Head of caudate nucleus (tissue), 42 donors: ENCODE measurements at places on chromosomes 6 and 20.

- DNase-seq = no peak
These were observed 3.7 kb downstream of the TNXB start for GRCh38 chr6:32105433-32105832.

GRCh38 chr6:125791151-125791819, 525 bp downstream of the NCOA7 start:
- DNase-seq = peak; percentile 78

DNA sequence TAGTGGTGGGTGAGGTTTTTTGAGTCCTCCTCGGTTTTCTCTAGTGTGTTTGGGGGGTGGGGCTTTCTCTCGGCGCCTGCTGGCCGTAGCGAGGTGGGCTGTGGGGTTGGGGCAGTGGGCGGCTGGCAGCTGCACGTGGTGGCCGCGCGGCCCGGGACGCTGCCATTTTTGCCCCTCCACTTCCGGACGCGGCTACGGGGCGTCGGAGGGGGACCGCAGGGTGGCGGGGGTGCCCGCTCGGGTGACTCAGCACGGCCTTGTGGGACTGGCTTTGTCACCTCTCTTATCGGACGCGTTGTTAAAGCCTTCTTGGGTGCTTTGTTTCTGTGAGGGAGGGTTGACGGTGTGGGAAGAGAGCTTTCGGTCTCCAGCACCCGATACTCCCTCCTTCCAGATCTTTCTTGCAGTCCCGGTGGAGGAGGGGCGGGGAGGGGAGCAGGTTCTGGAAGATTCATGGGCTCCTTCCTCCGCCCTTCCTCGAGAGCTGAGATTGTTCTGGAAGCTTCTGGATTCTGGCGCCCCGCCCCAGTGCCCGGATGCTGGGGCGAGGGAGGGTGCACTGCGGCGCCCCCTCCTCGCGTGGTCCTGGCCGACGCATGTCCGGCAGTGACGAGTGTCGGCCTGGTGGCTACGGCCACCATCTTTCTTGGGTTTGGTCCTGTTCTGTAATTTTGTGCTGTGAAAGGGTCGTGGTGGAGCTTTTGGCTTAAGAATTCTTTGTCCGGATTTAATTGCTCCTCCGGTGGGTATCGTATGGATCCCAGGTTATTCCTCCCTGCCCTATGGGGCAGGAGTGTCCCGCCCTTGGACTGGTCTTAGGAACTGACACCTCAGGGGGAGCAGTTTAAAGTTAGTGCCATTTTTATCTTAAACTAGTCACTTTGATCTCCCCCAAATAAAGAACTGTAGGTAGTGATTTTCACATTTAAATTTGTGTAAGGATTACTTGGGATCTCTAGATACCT, 719 bp downstream of the HSP90AB1 start:
- DNase-seq = peak; percentile 80

DNA sequence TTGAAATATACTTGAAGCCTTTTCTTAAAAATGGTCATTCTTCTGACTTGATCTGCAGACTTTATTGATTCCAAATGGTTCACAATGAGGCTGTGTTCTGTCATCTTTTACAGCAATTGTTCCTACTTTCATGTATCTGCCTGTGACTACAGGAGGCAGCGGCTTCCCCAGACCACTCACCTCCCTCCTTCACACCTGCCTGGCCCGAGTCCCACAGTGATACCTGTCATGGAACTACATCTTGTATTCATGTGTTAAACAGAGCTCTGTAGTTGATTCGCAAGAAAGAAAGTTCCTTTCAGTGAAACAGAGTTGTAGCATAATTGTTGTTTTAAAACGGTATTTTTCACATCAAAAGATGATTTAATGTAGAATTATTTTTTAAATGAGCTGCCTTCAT, 673.5 kb upstream of the AGPAT4 start:
- DNase-seq = no peak

GRCh38 chr20:32509639-32510066, 75.5 kb downstream of the NOL4L start:
- no peak for DNase-seq

DNA sequence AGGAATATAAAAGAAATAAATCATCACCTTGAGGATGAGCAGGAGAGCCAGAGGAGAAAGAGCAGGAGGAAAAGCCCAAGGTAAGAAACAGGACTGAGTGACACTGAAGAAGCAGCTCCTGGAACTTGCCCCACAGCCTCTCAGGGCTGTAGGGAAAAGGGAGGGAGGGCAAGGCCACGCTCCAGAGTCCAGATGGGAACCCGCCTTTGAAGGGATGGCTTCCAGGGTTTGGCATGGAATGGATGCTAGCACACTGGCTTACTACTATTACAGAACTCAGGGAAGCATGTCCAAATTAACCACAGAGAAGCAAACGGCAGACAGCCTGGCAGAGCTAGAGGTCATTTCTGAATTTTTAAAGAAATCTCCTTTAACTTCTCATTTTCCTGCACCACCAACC, 26.8 kb downstream of the RALGAPA2 start:
- DNase-seq = no peak

DNA sequence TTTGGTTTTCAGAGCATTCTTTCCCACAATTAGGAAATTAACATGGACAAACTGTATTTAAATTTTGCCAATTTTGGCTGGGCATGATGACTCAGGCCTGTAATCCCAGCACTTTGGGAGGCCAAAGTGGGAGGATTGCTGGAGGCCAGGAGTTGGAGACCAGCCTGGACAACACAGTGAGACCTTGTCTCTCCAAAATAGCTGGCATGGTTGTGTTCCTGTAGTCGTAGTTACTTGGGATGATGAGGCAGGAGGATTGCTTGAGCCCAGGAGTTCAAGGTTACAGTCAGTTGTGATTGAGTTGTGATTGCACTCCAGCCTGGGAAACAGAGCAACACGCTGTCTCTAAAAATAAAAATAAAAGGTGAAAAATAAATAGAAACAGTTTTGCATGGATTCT, 15.0 kb downstream of the PANK2 start:
- DNase-seq = no peak

GRCh38 chr20:43386878-43387277, 70.8 kb upstream of the SRSF6 start:
- no peak for DNase-seq

DNA sequence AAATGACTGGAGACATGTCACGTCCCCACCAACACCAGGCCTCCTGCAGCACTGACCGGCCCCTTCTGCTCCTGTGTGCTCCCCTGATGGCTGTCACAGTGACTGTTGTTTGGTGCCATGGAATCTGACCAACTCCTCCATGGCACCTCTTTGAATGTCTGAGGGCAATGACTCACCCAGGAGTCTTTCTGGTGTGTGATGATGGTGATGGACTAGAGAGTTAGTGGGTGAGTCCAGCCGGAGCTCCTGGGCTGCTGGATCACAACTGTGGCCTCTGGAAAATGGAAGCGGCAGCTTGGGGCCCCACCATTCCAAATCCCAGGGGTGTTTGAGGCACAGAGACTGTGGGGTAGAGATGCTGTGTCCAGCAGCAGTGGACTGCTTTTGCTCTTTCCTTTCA, 133.3 kb downstream of the TFAP2C start:
- DNase-seq = no peak
